NCI-H748 treated with DMSO at 0.1 percent for 48 hours (cell line): ENCODE measurements at places on chromosomes 11 and 22.

GRCh38 chr22:50621948-50622722, 5.8 kb downstream of the ARSA start:
- no peak for DNase-seq

GRCh38 chr22:32720924-32721323, 80.6 kb upstream of the TIMP3 start:
- DNase-seq: no peak

DNA sequence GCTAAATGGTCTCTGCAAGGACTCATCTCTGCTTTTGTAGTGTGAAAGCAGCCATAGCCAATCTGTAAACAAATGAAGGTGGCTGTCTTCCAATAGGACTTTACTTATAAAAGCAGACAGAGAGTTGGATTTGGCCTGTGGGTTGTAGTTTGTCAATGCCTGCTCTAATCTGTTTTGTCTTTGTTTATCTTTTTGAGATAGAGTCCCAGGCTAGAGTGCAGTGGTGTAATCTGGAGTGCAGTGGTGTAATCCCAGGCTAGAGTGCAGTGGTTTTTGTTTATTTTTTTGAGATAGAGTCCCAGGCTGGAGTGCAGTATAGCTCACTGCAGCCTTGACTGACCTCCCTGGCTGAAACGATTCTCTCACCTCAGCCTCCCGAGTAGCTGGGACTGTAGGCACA, 8.6 kb downstream of the PPP6R3 start:
- no peak for DNase-seq

GRCh38 chr22:20451920-20452319, 14.3 kb upstream of the SCARF2 start:
- DNase-seq: no peak

GRCh38 chr22:37518509-37519267, 527 bp downstream of the CARD10 start:
- DNase-seq: no peak

- no peak for DNase-seq
Measured at GRCh38 chr22:30541961-30542810, 4.4 kb downstream of the SEC14L6 start.
